ENCODE measurements at places on chromosomes 1 and 21.

- no peak for DNase-seq
These were observed 127.2 kb upstream of the GREM2 start for GRCh38 chr1:240739139-240739538.

DNA sequence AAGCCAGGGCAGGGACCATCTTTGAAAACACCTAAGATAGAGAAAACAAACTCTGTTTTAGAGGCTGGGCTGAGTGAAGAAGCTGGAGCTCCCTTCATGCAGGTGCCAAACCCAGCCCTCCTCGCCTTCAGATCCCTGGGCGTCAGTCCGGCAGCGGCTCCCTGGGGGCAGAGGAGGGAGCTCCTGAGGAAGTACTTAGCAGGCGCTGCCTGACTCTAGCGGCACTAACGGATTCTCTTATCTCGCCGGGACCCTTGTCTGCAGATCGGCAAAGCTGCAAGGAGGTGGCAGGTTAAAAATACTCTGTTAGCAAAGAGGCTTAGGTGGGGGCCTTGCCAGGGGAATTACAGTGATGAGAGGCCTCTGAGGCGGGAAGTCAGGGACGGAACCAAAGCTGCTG, 79.6 kb downstream of the PLXNA2 start:
- no peak for DNase-seq

DNA sequence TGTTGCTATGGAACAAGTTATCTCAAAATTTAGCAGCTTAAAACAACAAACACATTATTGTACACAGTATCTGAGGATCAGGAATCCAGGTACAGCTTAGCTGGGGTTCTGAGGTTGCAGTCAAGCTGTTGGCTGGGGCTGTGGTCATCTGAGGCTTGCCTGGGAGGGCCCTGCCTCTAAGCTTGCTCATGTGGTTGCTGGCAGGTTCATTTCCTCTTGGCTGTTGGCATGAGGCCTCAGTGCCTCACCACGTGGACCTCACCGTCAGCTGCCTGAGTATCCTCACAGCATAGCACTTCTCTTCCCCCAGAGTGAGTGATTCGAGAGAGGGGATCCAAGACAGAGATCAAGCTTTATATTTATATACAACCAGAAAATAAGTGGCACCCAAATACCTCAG, 18.6 kb downstream of the NTPCR start:
- no peak for DNase-seq

DNA sequence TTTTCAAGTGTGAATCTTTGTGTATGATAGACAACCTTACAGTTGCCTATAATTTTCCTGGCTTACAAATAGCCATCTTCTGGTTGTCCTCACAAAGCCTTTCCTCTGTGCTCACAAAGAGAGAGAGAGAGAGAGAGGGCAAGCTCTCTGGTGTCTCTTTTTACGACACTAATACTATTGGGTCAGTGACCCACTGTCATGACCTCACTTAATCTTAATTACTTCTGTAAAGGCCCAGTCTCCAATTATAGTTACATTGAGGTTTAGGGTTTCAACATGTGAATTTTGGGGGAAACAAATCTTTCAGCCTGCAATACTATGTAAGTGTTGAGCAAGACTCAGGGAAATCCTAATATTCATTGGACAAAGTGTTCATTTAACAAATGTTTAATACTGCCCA, 167.4 kb upstream of the COL11A1 start:
- no peak for DNase-seq

DNA sequence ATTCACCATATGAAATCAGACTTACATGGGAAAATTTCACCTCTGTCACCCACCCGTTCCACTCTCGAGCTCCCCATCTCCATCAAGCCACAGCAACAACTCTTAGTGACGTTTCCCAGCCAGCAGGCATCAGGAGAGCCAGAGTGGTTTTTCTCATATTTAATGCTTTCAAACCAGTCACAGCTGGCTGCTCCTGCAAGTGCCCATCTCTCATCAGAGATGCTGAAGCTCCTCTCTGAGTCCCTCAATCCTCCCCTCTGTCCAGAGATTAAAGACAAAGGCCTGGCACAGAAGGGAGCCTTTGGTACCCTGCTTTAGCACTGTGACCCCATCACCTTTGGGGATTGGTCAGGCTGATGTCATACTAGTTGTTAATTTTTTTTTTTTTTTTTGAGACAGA, 277.3 kb downstream of the DNM3 start:
- DNase-seq = no peak

- DNase-seq = no peak
These were observed 190.6 kb downstream of the MRPL39 start for GRCh38 chr21:25416669-25417068.

GRCh38 chr1:24902471-24902891, 27.6 kb downstream of the RUNX3 start:
- DNase-seq = no peak
